ENCODE measurements at places on chromosomes 7 and 10.

- peak; percentile 78 for DNase-seq
These were observed at the start of gene MXI1 for GRCh38 chr10:110207011-110207804. Gene MXI1 (plus strand): TSS chr10:110207605. CDS start chr10:110207809, 204 bp downstream.

- peak; percentile 84 for DNase-seq
These were observed at the start of gene PARD3 for GRCh38 chr10:34815185-34816084. Gene PARD3 (minus strand): TSS chr10:34815296. CDS start chr10:34814995, 301 bp downstream.

DNA sequence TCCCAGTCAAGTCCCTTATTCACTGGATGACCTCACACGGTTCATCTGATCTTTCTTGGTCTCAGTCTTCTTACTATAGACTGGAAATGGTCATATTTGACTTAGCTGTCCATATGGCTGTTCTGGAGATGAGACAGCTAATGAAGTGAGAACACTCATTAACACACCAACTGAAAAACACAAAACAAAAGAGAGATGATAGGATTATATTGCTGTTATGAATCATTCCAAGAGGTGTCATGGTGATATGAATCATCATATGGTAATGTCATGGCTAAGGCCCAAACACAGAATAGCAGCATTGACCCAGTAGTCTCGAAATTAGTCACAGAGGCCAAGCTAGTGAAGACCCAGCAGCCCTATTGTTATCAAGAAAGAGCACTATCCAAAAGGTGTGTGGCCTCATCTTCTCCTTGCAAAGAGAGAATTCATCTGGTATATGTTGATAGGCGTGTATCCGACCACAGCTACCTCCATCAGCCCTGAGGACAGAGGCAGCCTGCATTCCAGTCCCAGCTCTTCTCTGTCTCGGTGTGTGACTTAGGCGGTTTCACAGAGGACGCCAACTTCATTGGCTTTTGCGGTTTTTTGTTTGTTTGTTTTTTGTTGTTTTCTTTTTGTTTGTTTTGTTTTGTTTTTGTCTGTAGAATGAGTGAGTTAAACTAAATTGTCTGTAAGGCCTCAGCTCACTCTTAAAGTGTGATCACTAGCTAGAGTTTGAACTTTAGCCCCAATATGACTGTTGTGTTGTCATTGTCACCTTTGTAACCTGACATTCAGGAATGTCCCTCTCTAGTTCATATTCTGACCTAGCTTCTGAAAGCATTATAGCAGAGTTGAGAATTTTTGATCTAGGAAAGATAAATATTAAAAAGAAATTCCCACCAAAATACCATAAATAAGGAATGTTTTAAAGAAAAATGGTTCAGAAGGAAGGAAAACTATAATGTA lies 97.4 kb upstream of the PDCD4 start:
- no peak for DNase-seq

DNA sequence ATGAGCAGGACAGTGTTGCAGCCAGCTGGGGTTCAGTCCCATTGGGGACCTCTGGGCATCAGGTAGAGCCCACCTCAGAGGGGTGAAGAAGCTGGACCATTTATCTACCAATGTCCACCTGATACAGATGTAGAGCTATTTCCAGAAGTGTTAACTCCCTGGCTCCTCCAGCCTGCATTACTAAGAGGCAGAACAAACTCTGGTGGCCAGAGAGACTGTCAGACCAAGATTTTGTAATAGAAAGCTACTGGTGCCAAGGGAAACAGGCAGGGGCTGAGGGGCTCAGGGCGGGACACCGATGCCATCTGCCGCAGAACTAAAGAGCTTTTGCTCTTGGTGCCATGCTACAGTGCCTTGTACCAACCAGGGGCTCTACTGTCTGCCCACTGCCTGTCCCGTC lies 268.2 kb upstream of the HABP2 start:
- DNase-seq, result no peak

DNA sequence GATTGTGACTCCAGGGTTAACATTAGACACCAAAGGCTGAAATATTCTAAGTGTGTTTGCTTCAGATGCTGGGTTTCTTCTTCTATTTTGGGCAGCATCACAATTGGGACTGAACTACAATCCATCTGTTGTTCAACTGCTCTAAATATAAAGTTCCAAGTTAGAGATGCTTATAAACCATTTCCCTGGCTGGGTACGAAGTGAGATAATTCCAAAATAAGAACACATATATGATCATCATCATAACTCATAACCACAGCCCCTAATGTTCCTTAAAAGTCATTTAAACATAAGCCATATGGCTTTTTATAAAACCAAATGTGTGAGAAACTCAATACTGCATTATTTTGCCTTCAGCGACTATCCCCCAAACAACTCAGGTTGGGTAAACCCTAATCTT lies 28.8 kb downstream of the DNA2 start:
- no peak for DNase-seq
